ENCODE measurements at places on chromosomes 1 and 21.

GRCh38 chr1:6298940-6299465 lies 38.1 kb upstream of the GPR153 start:
- no peak for DNase-seq

- DNase-seq, result no peak
Measured at GRCh38 chr1:110018396-110018795, 16.0 kb upstream of the STRIP1 start.

GRCh38 chr1:100152271-100152670 lies 19.3 kb downstream of the TRMT13 start:
- DNase-seq, result no peak

DNA sequence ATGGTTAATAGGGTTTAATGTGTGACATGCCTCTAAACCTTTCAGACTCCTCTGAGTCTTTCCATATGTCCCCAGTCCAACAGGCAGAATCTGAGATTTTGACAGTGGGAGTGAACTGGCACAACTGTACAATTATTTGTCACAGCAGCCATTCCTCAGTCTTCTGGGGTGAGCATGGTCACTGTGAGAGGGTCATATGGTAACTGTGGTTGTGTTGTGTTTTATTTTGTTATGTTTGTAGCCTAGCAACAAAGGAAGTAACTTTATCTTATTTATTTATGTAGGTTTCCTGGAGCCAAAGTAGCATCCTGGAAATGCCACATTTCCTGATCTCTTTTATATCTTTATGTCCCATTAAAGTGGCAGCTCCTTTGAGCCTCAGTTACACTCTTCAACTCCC lies 1067.9 kb downstream of the TTLL7 start:
- DNase-seq, result no peak

DNA sequence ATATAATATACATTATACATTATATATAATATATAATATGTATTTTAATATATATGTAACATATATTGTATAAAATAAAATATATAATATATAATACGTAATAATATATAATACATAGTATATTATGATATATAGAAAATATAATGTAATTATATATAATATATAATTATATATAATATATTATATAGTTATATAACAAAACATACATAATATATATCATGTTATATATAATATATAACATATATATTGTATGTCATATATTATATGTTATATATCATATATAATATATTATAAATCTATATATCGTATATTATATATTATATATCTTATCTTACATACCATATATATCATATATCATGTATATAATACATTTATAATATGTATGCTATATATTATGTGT lies 248.2 kb upstream of the TPTE start:
- DNase-seq, result no peak

- no peak for DNase-seq
Measured at GRCh38 chr21:27645285-27645684, 678.4 kb upstream of the ADAMTS5 start.

- DNase-seq, result no peak
Measured at GRCh38 chr1:223765036-223765718, 52.8 kb downstream of the CAPN2 start.

GRCh38 chr1:198496216-198497143 lies 44.0 kb downstream of the ATP6V1G3 start:
- DNase-seq, result no peak

GRCh38 chr1:116972674-116973030 lies 28.9 kb upstream of the CD101 start:
- DNase-seq, result no peak

DNA sequence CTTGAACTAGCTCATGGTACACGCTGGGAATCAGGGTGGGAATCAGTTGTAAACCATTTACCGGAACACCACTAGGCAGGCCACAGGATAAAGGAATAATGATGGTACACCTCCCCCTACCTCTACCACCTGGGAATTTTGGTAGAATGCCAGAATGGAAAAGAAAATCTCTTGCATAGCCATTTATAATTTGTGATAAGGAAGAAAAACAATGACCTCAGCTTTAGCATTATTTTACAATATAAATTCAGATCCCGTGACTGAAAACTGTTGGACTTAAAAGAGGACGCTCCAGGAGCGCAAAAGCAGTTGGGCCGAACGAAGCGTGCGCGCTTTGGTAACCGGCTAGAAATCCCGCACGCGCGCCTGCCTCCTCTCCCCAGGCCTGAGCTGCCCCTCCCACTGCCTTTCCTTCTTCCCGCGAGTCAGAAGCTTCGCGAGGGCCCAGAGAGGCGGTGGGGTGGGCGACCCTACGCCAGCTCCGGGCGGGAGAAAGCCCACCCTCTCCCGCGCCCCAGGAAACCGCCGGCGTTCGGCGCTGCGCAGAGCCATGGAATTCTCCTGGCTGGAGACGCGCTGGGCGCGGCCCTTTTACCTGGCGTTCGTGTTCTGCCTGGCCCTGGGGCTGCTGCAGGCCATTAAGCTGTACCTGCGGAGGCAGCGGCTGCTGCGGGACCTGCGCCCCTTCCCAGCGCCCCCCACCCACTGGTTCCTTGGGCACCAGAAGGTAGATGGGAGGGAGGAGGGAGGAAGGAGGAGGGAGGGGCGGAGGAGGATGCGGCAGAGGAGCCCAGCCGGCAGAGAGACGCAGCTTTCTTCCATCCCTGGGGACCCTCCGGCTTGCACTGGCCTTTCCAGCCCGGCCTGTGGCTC lies at the start of gene CYP4X1:
TSS of gene CYP4X1 (plus strand) at position 402 of the 873 bp plus-strand sequence. CDS start at position 551, 149 bp downstream.
- peak; percentile 69 for DNase-seq

DNA sequence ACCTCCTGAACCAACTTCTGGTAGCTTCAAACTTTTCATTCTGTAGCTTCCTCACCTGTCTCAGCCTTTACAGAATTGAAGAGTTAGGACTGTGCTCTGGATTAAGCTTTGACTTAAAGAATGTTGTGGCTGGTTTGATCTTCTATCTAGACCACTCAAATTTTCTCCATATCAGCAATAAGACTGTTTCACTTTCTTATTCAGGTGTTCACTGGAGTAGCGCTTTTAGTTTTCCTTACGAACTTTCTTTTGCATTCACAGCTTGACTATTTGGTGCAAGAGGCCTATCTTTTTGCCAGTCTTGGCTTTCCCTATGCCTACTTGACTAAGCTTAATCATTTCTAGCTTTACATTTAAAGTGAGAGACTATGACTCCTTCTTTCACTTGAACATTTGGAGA lies 31.5 kb downstream of the FGGY start:
- DNase-seq, result no peak

GRCh38 chr1:3366126-3367051 lies 88.1 kb upstream of the ARHGEF16 start:
- no peak for DNase-seq

- no peak for DNase-seq
Measured at GRCh38 chr1:78304761-78305160, 186.0 kb upstream of the PTGFR start.

DNA sequence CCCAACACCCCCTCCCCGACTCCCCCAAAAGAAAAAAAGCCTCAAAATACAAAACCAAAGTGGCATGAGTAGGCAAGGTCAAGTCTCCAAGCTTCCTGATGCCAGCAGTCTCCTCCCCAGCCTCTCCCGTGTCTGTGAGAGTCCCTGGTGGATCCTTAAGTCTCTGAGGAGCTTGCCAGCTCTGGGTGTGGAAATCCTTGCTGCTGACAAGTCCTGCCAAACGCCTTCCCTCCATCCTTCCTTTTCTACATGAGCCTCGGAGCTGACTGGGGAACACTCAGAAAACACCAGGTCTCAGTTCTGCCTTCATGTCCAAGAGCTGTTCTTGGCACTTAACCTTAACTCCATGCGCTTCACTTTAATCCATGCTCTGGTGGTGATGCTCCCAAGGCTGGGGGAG lies 3.7 kb upstream of the ETV3L start:
- DNase-seq, result no peak

GRCh38 chr1:26029864-26030481 lies 8.4 kb downstream of the EXTL1 start:
- no peak for DNase-seq

- no peak for DNase-seq
Measured at GRCh38 chr1:39132505-39133339, 71.8 kb upstream of the MACF1 start.

GRCh38 chr21:25638660-25639550 lies at the start of gene JAM2:
TSS of gene JAM2 (plus strand) at chr21:25639258. CDS start at chr21:25639822, 564 bp downstream.
- DNase-seq, result peak; percentile 26

DNA sequence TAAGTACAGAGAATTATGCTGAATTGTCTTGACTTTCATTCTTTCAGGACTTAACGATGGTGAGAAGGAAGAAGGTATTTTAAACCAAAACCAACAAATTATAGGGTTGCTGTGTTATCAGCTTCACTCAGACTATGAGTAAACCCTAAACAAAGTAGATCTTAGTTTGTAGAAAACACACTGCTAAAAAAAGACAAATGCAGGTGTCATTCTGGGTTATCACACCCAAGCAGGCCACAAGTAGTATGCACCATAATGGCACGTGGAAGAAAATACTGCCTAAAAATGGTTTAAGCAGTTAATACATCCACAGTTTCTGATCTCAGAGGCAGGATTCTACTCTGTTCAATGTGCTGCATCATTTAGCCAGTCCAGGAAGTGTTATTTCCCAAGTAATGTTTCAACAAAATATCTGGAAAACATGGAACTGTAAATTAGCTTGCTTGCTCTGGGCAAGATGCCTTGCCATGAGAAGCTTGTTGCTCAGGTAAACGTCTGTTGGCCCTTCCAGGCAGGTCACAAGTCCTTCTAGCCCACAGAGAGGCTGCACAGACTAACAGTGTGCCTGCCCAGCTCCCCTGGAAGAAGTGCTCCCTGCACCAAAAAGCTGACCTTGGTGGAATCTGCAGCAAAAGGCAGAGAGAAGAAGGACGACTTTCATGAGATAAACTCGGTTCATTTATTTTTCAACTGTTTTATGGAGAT lies 4.1 kb downstream of the DIPK1A start:
- DNase-seq, result no peak

Data from NCI-H1105 (cell line).